ENCODE measurements at places on chromosomes 7 and 10.

- DNase-seq, result no peak
These were observed 172.6 kb downstream of the KLF6 start for GRCh38 chr10:3612183-3613001.

DNA sequence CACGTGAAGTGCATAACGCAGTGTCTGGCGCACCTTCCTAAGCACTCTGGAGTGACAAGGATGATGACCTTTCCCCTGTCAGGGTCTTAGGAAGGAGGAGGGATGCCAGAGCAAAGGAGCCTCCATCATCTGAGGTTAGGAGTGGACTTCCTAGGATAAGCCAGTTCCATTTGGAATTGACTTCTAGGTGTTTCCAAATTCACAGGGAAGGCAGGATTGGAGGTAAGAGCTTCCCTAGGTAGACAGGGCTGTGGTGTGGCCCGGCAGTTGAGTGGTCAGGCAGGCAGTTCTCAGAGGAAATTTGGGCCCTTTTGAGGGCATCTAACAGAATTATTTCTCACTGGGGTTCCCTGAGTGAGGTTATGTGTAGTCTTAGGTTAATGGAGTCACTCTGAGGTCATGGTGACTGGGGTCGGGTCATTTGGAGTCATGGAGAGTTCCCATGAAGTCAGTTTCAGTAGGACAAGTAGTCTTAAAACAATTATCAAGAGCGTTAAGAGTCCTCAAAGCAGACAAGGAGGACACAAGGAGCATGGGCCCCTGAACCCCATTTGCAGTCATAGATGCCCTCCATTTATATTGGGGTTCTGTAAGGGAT is 8.2 kb downstream of the PPIF start:
- no peak for DNase-seq

- no peak for DNase-seq
These were observed 170.8 kb upstream of the BET1 start for GRCh38 chr7:94174956-94175355.

GRCh38 chr10:70212879-70213278 is 20.4 kb downstream of the PPA1 start:
- DNase-seq, result no peak

DNA sequence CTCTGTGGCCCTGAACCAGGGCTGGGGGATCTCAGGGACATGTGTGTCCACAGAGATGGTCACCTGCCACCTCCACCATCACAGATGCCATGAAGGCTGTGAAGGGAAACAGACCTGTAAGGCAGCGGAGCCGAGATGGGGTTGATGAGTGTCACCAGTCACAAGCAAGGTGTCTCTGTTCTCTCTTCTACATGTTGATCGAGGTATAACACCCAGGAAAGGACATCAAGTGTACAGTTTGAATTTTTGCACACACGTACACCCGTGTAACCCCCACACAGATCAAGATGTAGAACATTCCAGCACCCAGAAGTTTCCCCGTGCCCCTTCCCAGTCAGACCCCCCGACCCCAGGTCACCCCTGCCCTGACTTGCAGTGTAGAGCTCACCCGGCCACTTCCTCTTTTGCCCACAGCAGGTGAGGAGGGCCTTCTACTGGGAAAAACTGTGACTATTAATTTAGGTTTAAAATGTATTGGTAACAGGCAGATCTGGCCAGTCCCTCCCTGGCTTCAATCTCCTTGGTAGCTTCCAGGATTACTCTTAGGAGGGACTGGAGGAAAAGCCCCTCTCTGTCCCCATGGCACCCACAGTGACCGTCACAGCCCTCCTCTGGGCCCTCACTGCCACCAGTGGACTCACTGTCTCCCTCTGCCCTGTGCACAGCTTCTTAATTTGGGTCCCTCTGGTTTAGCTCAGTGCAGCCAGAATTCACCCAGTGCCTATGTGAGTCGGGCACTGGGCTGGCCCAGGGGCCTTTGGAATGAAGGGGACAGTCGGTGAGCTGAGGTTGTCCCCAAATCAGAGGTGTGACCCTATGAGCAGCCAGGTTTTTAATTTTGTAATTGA is 108.2 kb downstream of the LHPP start:
- DNase-seq, result peak; percentile 4
